ENCODE measurements at places on chromosomes 11 and 22.

DNA sequence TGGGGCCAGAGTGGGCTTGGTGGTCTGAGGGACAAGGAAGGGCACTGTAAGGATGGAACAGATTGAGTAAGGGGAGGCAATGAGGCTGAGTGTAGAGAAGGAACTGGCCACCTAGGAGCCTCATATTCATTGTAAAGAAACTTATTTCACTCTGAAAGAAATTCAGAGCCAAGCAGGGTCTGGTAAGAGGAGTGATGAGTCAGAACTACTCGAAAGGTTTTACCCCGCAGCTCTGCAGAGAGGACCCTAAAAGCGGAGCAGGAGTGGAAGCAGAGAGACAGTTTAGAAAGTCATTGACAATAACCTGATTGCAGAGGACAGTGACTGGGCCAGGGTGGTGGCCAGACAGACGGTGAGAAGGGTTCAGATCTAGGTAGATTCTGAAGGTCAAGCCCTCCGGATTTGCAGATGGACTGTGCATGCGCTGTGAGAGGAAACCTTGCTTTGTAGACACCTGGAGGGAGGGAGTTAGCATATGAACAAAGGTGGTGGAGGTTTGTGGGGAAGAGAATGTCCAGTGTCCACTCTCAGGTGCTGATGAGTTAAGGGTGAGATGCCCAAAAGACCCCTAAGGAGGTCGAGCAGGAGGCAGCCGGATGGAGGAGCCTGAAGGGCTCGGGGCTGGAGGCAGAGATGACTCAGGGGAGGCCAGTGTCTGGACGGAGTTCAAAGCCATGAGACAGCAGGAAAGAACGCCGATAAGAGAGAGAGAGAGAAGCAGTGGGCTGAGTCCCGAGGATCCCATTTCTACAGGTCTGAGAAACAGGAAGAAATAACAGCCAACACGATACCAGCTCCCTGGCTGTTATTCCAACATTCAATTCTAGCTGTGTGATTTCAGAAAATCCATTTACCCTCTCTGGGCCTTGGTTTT, 546.0 kb downstream of the BRD1 start:
- DNase-seq = no peak

DNA sequence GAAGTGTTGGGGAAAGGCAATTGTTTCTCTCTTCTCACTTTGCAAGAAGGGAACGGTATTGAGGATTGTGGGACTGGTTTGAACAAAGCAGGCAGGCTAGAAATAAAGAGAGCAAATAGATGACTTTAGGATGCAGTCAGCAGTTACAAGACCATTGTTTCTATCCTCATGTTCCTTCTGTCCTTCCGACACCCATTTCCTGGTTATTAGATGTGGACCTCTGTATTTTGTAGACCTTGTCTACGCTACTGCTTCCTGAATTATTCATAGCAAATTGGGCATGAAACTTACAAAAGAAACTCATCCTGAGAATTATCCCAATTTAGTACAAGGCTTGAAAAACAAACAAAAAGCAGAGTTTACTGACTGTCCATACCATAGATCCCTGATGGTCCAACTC, 656.3 kb downstream of the NTM start:
- DNase-seq = no peak

GRCh38 chr11:58905721-58906547, 33.4 kb upstream of the GLYATL1 start:
- DNase-seq = no peak

- no peak for DNase-seq
These were observed 251.2 kb downstream of the BRD1 start for GRCh38 chr22:49576241-49577141.

GRCh38 chr11:3833449-3833848, 7.3 kb downstream of the RHOG start:
- no peak for DNase-seq

DNA sequence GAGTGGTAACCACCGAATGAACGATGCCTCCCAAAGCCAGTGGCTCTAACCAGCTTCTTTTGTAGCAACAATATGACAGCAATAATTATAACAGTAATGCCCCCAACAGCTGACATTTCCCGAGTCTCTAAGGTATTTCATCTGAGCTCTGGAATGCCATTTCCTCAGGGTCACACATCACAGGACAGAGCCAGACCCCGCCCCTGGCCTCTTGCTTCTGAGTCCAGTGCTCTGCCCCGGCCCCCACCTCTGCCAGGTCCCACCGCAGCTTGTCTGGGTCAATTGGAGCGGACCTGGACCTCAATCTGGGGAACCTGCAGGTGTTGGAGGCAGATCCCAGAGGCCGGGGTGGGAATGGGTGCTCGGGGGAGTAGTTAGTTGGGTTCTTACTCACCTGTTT, 63.8 kb downstream of the IGLL1 start:
- no peak for DNase-seq

- no peak for DNase-seq
These were observed 83.5 kb upstream of the LUZP2 start for GRCh38 chr11:24413391-24413790.

- no peak for DNase-seq
These were observed 37.1 kb upstream of the SWAP70 start for GRCh38 chr11:9626496-9627394.

GRCh38 chr11:75233754-75234172, 6.8 kb upstream of the TPBGL start:
- no peak for DNase-seq

DNA sequence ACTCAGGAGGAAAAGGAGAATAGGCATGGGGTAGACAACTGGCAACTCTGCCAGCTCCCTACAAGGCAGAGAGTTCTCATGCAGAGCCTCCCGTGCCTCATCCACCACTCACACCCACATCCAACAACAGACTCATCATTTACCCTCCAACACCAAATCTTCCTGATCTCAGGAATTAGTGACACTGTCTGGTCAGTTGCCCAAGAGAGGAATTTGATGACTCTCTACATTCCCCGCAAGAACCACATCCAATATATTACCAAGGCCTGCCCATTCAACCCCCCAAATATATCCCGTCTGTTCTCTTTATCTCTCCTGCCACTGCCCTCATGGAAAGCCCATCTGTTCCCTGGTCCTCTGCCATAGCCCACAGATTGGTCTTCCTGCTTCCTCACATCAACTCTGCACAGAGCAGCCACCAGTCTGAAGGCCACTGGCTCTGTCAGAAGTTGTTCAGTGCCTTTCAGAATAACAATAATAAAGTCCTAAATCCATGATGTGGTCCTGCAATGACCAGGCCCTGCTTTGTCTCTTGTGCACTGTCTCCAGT, 57.5 kb upstream of the CD82 start:
- no peak for DNase-seq

DNA sequence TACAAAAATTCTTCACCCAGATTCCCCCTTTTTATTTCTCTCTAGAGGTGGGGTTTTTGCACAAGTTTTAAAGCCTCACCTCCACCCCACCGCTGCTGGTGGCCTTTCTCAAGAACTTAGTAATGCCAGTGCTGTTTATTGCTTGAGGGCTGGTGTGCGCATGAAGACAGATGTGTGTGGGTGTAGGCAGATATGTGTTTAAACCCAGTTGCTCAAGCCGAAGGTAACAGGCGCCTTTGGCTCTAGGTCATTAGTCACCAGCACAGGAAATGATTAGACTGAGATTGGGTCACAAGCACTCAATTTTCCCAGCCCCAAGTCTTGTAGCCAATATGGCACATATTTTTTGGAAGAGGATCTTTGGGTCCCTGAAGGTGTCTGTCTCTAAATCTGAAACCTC, 2.7 kb upstream of the CLMP start:
- DNase-seq = no peak

GRCh38 chr11:116465056-116465455, 307.7 kb downstream of the BUD13 start:
- DNase-seq = no peak

GRCh38 chr22:43293655-43294392, 49.3 kb downstream of the SCUBE1 start:
- DNase-seq = no peak

GRCh38 chr11:86067009-86067850, 1.7 kb downstream of the PICALM start:
- DNase-seq = no peak

DNA sequence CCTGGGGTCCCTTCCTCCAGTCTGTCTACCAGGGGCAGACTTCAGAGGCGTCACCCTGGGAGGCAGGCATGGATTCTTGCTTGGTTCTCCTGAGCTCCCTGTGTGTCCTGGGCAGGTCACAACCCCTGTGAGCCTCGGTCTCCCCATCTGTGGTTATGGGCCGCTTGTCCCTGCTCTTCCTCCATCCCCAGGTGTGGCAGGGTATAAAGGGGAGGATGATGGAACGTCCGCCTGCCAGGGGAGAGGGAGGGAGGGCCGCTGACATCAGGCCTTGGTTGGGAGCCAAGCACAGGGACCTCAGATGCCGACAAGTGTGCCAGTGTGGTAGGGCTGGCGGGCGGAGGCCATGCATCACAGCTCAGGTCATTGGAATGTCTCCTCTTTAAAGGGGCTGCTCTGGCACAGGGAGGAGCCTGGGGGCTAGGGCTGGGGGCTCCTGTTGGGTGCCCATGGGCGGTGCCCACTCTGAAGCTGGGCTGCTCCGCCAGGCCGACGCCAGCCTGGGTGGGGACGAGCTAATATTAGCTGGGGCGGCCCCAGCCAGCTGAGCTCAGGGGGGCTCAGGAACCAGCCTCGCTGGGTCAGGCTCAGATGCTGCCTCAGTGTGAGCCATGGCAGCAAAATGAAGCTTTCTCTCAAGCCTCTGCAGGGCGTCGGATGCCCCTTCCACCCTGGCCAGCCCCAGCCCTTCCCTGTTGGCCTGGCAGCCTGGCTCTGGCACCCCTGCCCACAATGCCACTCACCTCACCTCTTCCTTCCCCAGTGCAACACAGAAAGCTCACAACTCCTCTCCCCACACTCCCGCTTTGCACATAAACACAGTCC, 12.8 kb downstream of the KCNC1 start:
- DNase-seq = no peak

DNA sequence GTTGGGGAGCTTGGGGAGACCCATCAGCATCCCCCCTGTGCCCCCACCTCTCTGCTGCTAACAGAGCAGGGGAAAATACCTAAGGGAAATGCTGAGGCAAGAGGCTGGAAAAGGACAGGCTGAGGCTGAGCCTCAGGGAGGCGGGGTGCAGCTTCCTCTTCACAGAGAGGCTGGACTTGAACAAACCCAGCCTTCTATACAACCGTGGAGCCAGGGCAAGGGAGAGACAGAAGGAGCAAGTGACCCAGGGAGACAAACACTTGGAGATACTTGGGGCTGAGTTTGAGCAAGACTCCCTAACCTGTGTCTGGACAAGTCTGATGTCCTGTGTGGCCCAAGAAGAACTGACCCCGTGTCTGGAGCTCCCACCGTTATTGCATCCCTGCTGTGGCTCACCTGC, at the start of gene SLCO2B1:
TSS of gene SLCO2B1 (plus strand) at position 229 of the 400 bp plus-strand sequence. CDS start 275 bp downstream, outside the sequence.
- no peak for DNase-seq

- DNase-seq = no peak
These were observed 30.6 kb upstream of the DRD2 start for GRCh38 chr11:113505541-113506375.

GRCh38 chr11:97965849-97966646, 1054.7 kb upstream of the CNTN5 start:
- no peak for DNase-seq

- no peak for DNase-seq
These were observed 1.9 kb downstream of the CLTCL1 start for GRCh38 chr22:19289475-19290161.

GRCh38 chr11:20415432-20415831, 27.9 kb downstream of the PRMT3 start:
- no peak for DNase-seq

- no peak for DNase-seq
These were observed 486.4 kb upstream of the ISX start for GRCh38 chr22:34579519-34579918.

DNA sequence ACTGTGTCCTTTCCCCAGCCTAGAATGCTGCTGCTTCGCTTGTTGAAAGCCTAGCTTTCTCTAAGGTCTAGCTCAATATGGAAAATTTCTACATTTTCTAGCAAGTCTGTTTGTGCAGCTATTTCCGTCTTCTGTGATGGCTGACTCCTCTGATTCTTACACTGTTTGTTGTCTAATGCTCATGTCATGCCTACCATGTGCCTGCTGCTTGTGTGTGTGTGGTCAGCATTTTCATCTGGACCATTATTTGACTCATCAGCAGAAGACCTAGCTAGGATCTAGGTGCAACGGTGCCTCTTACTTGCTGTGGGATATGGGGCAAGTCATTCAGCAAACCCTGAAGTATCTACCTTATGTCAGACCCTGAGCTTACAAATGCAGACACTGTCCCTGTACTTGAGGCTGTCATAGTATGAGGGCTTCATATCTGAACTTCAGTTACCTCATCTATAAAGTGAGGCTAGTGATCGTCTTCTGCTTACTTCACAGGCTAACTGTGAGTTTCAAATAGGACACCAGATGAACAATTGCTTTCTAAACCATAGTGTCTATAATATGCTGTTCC, 86.5 kb upstream of the MYO18B start:
- no peak for DNase-seq

DNA sequence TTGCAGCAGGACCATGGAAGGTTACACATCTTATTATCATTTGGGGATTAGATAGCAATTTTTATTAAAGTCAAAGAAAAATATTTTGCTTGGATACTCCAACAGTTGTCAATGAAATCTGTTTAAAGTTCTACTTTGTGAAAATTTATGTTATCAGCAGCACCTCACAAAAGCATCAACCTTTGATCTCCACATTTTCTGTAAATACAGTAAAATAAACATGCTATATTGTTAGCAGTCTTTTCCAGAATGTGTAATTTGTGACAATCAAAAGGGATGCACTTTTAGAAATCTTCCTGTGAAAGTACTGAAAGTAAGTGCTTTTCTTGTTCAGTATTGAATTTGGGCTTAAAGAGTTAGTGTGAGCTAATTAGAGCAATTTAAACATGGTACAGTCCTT, 4.1 kb downstream of the SLC22A25 start:
- DNase-seq = no peak

- no peak for DNase-seq
These were observed at the start of gene PLAAT5 for GRCh38 chr11:63490551-63491239. PLAAT5 (minus strand) TSS chr11:63491167; CDS start chr11:63491034, 133 bp downstream.

DNA sequence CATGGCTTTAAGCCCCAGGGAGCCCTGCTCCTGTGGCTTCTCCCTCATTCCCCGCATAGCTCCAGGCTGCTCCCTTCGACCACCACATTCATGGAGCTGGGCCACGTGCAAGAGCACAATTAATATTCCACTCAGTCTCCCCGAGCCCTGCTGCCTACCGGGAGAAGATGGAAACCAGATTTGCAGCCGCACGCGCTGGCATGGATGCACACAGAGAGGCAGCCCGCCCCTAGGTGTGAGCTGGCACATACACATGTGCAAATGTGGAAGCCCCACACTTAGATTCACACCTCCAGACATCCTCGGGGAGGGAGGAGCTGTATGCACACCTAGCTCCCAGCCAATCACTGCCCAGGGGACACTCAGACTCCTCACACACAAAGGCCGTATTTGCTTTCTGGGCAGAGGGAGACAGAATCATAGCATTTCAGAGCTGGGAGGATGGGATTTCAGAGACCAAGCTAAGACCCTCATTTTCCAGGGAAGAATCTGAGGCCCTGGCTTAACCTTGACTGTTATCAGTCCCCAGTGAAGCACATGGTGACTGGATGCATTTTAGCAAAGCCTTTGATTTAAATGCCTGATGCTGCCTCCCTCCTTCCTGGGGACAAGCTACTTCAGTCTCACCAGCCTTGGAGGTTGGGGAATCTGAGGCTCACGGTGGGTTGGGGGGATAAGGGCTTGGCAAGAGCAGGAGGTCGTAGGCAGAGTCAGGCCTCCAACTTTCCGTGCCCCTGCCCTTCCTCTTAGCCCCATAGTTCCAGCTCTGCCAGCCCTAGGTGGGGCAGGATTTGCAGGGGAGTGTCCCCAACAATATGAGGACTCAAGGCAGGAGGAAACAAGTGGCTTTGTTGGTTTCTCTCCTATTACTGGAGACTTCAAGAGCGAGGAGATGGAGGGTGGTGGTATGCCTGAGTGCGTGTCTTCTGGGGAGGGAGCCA, 5.3 kb upstream of the CREB3L1 start:
- DNase-seq = no peak
